NCI-H2081 treated with DMSO at 0.1 percent for 48 hours (cell line): ENCODE measurements at places on chromosomes 3 and 15.

DNA sequence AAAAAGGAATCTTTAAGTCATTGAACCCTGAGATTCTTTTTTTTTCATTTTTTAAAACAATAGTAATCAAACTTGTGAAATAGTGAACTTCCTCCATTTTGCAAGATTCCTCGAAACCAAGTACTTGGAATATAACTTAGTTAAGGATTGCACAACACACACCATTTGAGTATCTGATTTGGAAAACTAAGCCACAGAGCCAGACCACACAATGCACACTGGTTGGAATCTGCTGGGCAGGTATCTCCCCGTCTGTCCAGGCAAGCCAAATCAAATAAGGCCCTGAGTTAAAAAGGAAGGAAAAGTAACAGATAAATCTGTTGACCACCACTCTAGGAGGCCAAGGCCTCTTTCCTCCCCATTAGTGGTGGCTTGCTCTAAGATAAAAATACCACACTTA, 177.5 kb upstream of the ICE2 start:
- no peak for DNase-seq

GRCh38 chr3:94928921-94929320, 866.1 kb downstream of the NSUN3 start:
- no peak for DNase-seq

DNA sequence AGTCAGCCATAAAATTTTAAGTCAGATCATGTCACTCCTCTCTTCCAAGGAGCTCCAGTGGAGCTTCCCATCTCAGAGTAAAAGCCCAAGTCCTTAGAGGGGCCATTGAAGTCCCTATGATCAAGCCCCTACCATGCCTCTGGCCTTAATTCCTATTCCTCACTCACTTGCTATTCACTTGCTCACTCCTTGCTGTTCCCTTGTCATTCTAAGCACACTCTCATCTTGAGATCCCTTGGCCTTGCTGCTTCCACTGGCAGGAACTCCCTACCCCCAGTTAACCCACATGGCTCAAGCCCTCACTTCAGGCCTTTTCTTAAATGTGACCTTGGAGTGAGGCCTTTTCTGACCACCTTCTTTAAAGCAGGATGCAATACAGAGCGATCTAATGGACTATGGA, 12.3 kb upstream of the SECISBP2L start:
- no peak for DNase-seq

DNA sequence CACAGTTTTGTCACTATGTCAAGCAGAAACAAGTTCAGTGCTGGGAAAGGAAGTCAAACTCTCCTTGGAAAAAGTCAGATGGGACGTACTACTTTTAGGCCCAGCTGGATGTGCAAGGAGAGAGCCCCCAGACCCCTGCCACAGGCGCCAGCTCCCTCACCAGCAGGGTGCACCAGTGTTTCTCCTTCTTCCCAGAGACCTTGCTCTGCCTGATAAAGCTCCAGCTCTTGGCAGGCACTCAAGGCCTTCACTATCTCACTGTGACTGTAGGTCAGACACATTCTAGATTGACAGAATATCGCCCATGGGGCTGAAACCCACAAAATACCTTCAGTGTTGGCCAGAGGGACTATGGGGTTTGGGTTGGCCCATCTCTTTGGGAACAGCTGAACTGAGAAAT, 54.8 kb upstream of the CHRNB4 start:
- no peak for DNase-seq

DNA sequence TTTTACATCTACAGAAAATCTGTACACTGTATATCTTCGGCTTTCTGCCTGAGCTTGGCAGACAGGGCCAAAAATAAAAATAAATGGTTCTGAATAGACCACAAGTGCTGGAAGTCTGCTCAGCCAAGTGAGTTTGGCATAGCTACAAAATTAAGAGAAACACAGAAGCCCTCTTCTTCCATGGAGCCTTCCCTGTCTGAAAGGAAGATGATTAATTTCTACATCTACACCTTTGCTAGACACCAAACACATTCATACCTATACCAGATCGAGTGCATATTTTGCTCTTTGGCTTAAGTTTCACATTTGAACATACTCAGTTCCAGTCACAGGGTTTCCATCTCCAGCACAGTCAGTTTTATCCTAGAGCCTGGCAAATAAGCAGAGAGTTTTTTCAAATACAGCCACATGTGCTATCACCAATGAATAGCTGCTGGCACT, 224.6 kb downstream of the GREM1 start:
- no peak for DNase-seq

DNA sequence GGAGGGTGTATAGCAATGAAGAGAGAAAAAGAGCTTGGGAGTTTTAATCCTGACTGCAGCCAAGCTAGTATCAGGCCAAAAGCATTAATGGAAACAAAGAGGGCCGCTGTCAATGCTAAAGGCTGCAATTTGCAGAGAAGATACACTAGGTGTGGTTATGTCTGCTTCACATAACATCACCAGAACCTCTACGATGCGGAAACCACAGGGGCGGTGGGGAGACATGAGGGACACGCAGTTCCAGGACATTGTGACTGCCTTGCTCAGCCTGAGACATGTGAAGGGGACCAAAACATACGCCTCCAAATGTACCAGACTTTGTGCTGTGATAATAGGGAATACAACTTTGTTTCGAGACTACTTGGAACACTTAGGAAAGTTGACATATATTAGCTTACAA, 88.4 kb downstream of the APBA2 start:
- DNase-seq: no peak

GRCh38 chr3:196181127-196181546, 30.1 kb downstream of the ZDHHC19 start:
- DNase-seq: no peak

- DNase-seq: no peak
These were observed 170.0 kb downstream of the TMEM108 start for GRCh38 chr3:133208184-133208583.

GRCh38 chr3:134337511-134338200, 36.6 kb downstream of the AMOTL2 start:
- no peak for DNase-seq

GRCh38 chr3:52227766-52228165, 2.3 kb upstream of the TLR9 start:
- DNase-seq: no peak

GRCh38 chr3:58161435-58162398, 49.1 kb downstream of the DNASE1L3 start:
- no peak for DNase-seq

DNA sequence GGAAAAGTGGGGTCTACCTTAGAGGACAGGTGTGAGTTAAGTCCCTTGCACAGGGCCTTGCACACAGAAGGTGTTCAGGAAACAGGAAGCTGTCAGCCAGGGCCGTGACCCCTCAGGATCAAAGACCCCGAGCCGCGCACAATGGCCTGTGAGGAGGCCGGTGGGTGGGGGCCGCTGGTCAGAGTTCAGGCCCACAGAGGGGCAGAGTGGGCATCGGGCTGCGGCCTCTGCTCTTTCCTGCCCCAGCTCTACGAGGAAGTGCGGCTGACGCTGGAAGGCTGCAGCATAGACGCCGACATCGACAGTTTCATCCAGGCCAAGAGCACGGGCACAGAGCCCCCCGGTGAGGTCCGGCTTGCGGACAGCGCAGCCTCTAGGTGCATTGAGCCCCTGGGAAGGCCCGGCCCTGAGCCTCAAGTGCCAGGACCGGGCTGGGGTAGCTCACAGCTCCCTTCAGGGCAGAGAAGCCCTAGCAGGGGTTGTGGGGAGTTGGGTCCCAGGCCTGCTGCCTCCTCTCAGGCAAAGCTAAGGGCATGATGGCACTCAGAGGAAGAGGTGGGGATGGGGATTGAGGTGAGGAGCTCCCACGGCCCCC, 37.2 kb downstream of the PSTPIP1 start:
- no peak for DNase-seq

GRCh38 chr15:66877477-66878271, 175.6 kb downstream of the SMAD6 start:
- no peak for DNase-seq

DNA sequence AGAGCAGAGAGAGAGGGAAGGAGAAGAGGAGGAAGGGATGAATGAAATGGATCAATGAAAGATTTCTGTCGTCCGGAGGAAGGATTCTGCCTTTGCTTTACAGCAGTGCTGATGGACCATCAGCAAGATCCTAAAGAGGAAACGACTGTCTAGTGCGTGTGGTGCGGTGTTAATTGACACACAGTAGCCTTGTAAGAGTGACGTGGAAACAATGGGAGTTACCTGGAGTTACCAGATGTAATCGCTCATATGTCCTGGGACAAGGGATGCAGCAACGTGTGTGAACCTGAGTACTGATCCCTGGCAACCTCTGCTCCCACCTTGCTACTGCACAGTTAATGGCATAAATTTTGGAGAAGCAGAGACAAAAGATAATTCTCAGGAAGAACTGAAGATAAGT, 62.6 kb upstream of the TPRG1 start:
- DNase-seq: no peak

DNA sequence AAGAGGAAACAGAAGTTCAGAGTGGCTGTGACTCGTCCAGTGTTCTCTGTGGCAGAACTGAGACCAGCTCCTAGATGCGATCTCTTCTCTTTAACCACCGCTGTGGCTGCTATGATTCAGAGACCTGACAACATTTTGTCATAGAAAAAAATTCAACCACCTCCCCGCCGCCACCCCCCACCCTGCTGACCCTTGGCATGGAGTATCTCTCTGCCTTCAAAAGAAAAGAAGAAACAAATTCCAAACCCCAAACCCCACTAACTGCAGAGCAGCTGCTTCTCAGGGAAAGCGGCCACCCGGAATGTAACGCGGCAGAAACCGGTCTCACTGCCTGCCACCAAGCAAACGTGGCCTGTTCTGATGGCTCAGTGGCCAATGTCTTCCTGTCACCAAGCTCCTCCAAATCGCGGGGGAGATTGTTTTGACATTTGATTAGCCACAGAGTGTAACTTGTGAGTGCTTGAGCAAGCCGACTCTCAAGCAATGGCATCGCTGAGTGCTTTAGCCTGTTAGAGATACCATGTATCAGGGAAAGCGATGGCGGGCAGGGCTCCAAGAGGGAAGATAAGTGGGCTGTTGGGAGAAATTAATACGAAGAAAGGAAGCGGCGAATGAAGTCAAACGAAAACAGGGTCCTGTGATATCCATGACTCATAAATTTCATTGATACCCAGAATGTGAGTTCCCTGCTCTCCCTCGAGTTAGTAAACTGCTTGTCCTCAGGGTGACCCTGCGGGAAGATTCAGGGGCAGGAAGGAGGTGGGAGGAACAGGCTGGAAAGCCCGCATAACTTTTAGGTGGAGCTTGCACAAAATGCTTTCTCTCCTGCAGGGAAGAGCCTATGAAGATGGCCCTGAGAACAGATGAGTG, 44.8 kb upstream of the TLE3 start:
- no peak for DNase-seq

GRCh38 chr3:188826574-188826973, 345.2 kb upstream of the TPRG1 start:
- DNase-seq: no peak

DNA sequence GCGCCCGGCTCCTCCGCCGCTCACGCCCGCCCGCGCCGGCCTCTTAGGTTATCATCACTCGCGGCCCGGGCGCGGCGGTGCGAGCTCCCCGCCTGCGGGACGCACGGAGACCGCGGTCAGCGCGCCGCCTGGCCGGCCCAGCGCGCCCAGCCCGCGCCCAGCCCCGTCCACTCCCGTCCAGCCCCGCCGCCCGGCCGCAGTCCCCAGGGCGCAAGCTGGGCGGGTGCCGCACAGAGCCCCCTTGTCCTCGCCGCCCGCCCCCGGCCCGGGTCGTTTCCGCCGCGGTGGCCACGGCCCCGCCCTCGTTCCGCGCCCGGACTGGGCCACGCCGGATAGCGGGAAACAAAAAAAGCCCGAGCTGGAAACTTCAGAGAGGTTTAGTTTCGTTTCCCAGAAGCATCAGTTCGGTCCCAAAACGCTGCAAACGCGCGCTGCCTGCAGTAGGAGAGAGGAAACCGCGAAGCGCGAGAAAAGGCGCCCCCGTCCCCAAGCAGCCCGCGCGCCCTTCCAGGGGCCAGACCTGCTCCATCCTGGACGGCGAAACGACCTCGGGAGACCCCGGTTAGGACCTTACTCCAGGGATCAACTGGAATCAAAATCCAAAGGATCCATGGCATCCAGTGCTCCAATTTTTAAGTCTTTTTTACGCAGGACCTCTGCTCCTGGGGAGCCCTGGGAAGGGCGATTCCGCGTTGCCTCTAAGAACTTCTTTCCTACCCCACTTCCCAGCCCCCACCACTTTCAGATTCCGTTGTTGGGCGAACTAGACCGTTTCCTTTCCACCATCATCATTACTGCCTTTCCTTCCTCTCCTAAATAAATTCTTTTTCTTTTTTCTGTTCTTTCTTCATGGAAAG, at the start of gene ATP10A:
ATP10A (minus strand) TSS at position 217 of the 857 bp plus-strand sequence. CDS start 231 bp downstream, outside the sequence.
- DNase-seq: no peak

DNA sequence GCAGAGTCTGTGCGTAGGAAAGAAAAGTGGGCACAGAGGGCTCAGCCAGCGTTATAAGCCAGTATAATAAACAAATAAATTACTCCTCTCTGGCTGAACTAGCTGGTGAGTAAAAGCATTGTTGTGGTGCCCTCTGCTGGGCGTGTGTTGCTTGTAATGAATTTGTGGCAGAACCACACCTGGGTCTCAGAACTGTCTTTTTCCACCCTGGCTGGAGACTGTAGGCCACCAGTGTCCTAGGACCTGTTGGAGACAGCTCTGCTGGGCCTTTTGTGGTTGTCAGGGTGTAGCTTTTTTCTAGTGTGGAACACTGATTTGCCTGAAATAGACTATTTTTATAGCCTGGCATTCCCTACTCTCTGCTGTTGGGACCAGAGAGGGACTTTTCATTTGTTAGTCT, 130.5 kb upstream of the EIF1B start:
- no peak for DNase-seq

- DNase-seq: no peak
These were observed 376.9 kb upstream of the RASGRP1 start for GRCh38 chr15:38941399-38941953.

- DNase-seq: no peak
These were observed 7.1 kb downstream of the ITGA11 start for GRCh38 chr15:68424754-68425390.

DNA sequence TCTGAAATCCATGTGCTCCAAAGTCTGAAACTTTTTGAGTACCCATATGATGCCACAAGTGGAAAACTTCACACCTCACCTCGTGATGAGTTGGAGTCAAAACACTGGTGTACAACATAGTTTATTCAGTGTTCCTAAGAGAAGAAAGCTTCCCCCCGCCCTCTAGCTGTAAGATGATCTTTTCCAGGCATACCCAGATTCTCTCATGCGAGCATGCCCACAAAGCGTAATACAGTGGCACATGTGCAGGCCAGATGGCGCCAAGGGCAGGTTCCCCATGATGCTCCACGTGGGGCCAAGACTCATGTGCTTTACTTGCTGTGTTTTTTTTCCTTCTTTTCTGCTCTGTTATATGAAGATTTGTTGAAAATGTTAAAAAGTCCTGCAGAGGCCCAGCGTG, 104.9 kb upstream of the LRRFIP2 start:
- no peak for DNase-seq

- DNase-seq: no peak
These were observed 40.5 kb downstream of the SST start for GRCh38 chr3:187629711-187630110.

GRCh38 chr15:36178303-36178633, 401.2 kb upstream of the CDIN1 start:
- DNase-seq: no peak

GRCh38 chr3:183491923-183492848, 63.3 kb downstream of the KLHL6 start:
- no peak for DNase-seq
